ENCODE measurements at places on chromosomes 5 and 9.

DNA sequence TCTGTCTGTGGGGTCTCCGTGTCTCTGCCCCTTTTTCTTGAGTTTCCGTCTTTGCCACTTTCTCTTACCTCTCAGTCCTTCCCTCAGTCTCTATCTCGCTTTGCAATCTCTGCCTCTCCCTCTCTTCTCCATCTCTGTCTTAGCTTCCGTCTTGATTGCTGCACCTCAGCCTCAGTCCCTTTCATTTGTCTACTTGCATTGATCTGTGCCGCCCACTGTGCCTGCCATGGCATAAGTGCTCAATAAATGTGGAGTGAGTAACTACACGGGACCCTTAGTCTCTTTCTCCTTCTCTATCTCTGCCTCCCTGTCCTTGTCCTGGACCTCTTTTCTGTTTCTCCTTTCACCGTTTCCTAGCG lies 6.6 kb downstream of the PCDHGC5 start:
- no peak for DNase-seq

- no peak for DNase-seq
Observed at GRCh38 chr9:70802206-70802605, 319.2 kb downstream of the TRPM3 start.

GRCh38 chr5:107874795-107875194 lies 204.1 kb upstream of the EFNA5 start:
- DNase-seq = no peak

GRCh38 chr9:130728721-130729120 lies 35.1 kb downstream of the EXOSC2 start:
- no peak for DNase-seq

DNA sequence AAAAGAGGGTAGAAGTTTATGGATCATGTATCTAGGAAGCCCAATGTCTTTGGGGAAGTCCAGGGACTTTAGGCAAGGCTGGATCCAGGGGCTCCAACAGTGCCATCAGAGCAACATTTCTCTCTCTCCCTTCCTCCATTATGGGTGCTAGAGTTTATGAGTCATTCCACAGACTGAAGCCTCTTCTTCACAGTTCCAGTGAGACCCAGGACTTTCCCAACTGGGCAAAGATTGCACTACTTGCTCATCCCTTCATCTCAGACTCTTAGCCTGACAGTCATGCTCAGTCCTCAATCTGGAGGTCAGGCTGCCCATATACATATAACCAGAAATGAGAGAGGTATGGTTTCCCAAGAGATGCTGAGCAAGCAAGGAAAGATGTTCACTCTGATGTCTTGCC lies 110.7 kb downstream of the FEM1C start:
- DNase-seq = no peak

DNA sequence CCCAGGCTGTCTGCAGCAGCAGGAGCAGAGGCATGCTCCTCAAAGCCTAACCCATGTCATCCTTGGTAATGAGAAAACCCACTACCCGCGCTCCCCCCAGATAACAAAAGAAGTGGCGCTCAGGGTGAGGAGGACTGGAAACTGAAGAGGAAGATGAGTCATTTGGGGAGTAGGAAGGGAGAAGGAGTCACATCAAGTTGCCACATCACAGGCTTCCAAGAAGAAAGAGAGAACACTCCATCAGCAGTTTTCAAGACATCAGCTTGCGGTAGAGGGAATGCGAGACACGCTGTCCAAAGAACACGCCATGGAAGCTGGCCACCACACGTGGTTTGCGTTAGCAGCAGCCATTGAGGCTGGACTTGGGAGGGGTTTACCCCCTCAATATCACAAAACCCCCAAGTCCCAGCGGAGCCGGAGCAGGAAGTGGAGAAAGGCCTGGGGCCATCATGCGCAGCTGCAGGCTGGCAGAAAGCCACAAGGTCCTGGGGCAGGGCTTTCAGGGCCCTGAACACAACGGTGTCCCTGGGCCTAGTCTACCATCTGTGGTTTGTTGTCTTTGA lies 41.5 kb downstream of the SH3PXD2B start:
- DNase-seq = peak; percentile 93

DNA sequence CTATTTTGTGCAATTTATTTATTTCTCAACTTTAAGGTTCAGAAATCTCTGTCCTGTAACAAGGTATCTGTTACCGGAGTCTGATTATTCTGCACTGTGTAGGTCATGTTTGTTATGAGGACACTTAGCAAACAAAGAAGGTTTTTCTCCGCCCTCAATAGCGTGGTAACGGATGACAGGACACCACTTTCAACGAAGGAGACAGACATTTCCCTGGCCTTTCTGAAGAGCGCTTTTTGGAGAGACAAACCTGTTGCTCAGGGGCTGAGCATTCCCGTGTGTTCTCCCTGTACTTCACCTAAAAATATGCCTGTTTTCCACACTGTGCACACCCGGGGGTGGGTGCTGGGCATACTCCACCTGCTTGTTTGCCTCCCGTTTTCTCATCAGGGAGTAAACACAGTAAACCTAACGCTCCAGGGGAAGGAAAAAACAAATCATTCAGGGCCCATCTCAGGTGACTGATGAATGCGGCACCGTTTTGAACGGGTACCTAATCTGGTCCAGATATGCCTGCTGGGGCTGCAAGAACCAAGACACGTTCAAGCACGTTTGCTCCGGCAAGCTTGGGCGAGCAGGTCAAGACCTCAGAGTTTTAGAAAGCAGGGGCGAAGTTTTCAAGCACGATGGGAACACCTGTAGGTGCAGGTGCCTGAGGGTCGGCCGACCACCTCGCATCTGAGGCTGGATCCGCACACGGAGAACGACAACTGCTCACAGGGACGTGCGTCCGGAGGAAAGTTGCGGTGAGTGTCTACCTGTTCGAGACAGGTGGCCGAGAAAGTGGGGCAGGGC lies 859 bp downstream of the RETREG1 start:
- DNase-seq = no peak

DNA sequence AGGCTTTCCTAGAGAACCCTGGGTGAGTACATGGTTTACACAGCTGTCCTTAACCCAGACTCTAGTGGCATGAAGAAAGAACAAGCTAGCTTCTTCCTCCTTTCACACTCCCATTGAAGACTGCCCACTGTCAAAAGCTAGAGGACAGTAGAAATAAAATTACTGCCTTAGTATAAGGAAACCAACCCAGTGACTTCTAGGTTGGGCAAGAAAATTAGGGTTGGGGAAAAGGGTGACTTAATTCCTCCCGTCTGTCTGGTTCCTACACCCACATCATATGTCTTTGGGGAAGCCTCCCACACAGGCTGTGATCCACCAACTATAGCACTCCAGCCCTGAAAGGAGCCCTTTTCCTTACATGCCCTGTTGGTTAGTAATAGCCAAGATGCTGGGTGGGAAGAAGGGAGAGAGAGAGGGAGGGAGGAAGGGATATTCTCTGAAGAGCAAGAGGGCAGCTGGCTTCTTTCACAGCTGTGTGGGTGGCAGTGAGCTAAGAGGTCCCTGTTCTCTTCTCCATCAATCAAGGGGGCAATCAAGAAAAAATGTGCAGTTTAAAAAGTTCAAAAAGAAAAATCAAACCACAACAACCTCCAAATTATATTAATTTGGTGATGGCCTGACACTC lies 21.7 kb downstream of the HBEGF start:
- DNase-seq = peak; percentile 84

- DNase-seq = peak; percentile 50
Observed at GRCh38 chr5:17005107-17005828, 69.2 kb upstream of the MYO10 start.

- no peak for DNase-seq
Observed at GRCh38 chr9:75134495-75134894, 46.2 kb downstream of the OSTF1 start.

Measured in MV-4-11 (cell line).